GDM1 (cell line): ENCODE measurements at places on chromosomes 16 and 17.

DNA sequence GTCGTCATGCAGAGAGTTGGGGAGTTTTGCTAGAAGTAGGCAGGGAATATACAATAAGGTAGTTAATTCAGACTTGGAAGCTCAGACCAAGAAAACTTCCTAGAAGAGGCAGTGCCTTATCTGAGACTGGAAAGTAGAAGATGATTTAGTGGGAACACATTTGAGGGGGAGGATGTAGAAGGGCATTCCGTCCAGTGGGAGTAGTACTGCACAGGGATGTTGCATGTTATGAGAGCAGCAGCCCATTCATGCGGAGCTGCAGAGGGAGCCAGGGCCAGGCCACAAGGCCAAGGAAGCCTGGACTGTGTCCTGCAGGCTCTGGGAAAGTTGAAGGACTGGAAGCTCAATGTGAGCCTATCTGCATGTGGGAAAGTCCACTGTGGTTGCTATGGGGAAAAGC lies 344.5 kb upstream of the EEF2KMT start:
- no peak for DNase-seq

DNA sequence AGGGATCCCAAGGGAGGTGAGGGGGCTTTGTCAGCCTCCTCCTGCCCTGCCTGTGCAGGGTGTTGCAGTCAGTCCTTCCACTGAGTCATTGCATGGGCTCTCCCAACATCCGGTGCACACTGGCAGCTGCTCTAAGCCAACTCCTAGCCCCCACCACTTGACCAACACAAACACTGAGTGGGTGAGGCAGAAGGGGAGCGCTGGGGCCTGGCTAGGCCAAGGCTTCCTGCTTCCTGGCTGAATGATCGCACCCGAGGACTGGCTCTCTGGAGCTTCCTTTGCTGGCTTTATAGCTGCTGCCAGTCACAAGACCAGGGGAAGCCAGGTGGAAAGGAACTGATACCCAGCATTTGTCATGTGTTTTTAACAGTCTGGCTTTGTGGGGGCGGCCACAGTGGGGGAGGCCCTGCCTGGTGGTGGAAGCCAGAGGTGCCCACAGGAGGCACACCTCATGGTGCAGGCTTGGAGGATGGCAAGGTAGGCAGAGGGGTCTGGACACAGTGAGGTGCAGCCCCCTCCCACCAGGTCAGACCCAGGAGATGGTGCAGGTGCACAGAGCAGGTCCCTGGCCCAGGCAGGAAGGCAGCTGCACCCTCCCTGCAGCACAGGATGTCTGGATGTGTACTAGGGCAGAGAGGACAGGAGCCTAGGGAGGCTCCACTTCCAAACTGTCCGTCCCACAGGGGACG lies 6.8 kb downstream of the MPG start:
- DNase-seq, result peak; percentile 77

- DNase-seq, result no peak
Measured at GRCh38 chr17:68903286-68903685, 51.9 kb downstream of the ABCA8 start.

GRCh38 chr17:79203016-79203415 lies 128.4 kb downstream of the ENGASE start:
- no peak for DNase-seq

- no peak for DNase-seq
Measured at GRCh38 chr17:60641126-60641525, 36.5 kb upstream of the BCAS3 start.

- no peak for DNase-seq
Measured at GRCh38 chr17:49835472-49835871, 12.4 kb downstream of the TAC4 start.

GRCh38 chr16:2985462-2985861 lies 5.2 kb upstream of the PKMYT1 start:
- DNase-seq, result no peak

DNA sequence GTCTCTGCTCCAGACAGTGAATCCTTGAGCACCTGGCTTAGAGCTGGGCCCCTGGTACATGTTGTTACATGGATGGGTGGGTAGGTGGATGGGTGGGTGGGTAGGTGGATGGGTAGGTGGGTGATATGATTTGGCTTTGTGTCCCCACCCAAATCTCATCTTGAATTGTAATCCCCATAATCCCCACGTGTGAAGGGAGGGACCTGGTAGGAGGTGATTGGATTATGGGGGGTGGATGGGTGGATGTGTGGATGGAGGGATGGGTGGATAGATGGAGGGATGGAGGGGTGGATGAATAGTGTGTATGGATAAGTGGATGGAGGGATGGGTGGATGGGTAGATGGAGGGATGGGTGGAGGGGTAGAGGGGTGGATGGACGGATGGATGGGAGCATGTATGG lies 26.6 kb upstream of the NPTX1 start:
- no peak for DNase-seq

GRCh38 chr17:4386406-4386805 lies 19.9 kb upstream of the UBE2G1 start:
- no peak for DNase-seq

DNA sequence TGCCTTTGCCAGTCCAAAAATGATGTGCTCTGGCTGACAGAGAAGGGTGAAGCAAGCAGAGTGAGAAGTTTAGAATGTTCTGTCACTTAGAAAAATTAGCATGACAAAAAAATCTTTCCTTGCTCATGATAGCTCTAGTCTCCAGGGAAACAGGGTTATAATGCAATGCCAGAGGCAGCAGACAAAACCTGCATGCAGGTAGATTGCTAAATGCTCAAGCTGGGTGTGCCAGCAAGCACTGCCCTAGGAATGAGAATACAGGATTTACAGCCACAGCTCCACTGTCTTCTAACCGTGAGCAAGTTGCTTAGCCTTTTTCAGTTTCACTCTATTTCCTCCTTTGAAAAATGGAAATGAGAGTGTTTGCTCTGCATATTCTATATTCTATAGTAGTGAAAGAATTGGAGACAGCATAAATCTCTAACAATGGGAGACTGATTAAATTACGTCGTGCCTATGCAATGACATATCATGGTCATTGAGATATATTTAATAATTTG lies 516.6 kb upstream of the C16orf82 start:
- no peak for DNase-seq

- no peak for DNase-seq
Measured at GRCh38 chr17:27269201-27269600, 24.7 kb upstream of the WSB1 start.

DNA sequence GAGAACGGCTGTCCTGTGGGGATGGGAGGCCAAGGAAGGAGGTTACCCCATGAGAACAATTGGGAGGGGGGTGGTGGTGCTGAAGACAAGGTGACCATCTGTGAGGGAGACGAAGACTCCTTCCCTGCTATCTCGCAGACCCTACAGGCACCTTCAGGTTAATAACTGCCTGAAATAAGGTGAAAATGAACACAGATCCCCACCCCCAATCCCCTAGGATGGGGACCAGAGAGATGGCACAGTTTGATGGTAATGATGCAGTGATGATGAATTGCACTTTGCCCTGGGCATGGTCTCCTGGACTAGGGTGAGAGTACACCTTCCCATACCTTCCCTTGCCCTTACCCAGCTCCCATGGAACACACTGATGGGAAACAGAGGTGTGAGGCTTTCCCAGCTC lies 1.4 kb upstream of the NAE1 start:
- DNase-seq, result no peak

GRCh38 chr16:23694644-23695373 lies 16.1 kb downstream of the PLK1 start:
- DNase-seq, result no peak

DNA sequence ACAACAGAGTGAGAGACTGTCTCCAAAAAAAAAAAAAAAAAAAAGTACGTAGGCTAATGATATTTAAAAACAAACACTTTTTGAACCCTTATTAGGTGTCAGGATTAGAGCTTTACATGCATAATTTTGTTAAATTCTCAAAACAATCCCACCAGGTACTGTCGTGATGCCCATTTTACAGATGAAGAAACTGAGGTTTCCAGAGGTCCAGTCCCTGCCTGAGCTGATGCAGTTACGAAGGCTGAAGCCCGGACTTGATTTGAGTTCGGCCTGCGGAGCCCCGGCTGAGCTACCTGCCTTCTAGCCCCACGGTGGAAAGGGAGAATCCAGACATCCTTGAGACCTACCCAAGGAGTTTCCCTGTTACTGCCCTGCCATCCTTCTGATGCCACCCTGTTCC lies 137.5 kb upstream of the EEF2KMT start:
- DNase-seq, result no peak

GRCh38 chr17:47188271-47188875 lies 722 bp downstream of the CDC27 start:
- DNase-seq, result no peak

- no peak for DNase-seq
Measured at GRCh38 chr16:24367186-24367710, 111.1 kb downstream of the CACNG3 start.

DNA sequence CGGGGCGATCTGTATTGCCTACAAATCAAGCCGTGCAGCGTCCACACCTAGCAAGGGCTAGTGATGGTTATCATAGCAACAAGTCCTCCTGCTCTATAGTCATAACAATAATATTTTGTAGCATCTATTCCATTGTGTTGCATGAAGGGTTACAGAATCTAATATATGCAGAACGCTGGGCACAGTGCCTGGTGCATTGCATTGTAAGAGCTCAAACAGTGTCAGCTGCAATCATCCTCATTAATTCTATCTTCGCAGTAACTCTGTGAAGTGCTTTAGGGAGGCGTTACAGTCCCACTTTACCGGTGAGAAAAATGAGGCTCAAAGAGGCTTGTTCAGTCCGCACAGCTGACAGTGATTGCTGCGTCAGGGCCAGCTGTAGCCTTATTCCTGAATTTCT lies 149.4 kb downstream of the RBFOX1 start:
- DNase-seq, result no peak

- DNase-seq, result no peak
Measured at GRCh38 chr16:83792391-83792790, 15.4 kb upstream of the HSBP1 start.

- DNase-seq, result no peak
Measured at GRCh38 chr17:40791787-40792436, 7.8 kb downstream of the KRT28 start.

DNA sequence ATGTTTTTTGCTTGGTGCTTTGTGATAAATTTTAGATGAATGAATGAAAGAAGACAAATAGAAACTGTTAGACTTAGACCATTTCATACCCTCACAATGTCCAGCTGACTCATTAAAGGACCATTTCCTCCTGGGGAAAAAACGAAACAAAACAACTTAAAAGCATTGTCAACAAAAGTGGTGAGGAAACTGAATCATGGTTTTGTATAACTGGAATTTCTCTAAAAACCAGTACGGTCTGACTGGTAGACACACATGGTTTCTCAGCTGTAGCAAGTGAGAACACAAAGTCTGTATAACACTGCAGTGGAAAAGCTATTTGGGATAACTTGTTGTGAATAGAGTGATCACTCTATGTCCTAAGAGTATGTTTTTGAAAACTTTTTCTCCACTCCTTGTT lies 5.3 kb upstream of the DDX52 start:
- DNase-seq, result no peak

DNA sequence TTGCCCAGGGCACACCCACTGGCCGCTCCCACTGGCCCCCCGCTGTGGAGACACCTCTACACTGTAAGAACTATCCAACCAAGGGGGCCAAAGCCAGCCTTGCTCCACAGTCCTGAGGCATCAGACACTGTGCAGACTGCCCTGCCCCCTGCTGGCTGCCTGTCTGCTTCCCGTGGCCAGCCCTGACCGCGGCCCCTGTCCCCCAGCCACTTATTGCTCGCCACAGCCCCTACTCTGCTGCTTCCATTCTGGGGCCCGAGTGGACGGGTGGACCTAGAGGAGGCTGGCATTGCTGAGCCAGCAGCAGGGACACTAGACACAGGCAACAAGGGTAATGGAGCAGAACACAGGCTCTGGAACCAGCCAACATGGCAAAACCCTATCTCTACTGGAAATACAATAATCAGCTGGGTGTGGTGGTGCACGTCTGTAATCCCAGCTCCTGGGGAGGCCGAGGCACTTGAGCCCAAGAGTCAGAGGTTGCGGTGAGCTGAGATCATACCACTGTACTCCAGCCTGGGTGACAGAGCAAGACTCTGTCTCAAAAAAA lies 19.7 kb upstream of the LRRC37A3 start:
- peak; percentile 34 for DNase-seq

DNA sequence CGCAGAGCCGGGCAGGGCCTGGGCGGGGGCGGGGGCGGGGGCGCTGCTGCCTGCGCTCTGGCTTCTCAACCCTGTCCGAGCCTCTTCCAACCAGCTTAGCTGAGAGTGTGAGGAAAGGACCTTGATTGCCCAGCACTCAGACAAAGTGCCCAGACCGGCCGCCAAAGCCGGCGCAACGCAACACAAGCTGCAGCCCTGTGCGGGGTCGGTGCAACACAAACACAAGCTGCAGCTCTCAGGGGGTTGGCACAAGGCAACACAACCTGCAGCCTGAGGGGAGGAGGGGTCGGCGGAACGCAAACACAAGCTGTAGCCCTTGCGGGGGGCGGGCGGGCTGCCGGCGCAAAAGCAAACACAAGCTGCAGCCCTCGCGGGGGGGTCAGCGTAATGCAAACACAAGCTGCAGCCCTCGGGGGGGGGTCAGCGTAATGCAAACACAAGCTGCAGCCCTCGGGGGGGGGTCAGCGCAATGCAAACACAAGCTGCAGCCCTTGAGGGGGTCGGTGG lies 60.0 kb downstream of the KLHDC4 start:
- DNase-seq, result no peak

DNA sequence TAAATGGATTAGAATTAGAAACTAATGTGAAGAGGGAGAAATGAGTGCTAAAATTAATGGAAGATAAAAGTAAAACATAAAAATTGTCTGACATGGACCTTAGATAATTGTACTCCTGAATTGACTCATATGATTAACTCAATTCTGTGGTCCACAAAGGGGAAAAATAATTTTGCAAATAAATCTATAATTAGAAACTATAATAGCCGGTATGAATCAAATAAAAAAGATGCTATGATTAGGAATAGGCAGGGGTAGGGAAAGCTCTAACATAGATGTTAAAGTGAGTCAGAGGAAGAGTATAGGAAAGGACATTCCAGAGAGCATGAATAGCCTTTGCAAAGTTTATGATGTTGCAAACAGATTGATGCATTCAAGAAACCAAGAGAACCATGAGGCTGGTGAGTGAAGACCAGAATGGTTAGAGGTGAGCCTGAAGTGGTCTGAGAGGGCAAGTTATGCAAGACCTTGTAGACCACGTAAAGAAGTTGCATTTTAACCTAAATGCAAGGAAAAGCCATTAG lies 262.1 kb upstream of the CA10 start:
- no peak for DNase-seq

DNA sequence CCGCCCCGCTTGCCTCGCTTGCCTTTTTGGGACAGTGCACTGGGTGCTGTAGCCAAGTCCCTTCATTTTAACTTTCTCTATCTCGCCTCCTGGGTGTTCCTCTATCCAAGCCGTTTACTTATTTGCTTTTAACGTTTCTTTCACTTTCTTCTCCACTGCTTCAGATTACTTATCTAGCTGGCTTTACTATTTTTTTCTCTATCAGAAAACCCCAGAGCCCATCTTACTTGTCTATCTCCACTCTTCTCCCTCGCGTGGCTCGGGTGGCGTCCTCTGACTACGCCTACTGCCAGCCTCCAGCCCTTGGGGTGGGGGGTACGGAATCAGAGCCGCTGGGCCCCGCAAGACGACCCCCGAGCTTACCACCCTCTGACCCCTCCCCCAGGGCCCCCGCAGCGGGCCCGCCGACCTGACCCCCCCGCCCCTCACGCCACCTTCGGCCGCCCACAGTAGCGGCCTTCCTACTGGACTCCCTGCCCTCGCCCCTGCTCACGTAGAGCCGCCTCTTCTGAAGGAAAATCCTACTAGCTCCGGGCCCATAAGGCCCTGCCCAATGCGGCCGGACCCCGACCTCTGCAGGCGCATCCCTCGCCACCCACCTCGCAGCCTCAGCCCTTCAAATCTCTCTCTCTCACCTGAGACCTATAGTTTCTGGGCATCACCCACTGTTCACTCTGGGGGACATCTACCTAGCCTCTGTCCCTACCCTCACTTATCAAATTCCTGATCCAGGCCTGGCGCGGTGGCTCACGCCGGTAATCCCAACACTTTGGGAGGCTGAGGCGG lies 1.0 kb upstream of the SLC12A4 start:
- no peak for DNase-seq
